ENCODE measurements at places on chromosomes 5 and 9.

- no peak for DNase-seq
Measured at GRCh38 chr5:161064297-161064696, 212.3 kb upstream of the ATP10B start.

- DNase-seq, result no peak
Measured at GRCh38 chr5:159667286-159667685, 249.0 kb upstream of the ADRA1B start.

DNA sequence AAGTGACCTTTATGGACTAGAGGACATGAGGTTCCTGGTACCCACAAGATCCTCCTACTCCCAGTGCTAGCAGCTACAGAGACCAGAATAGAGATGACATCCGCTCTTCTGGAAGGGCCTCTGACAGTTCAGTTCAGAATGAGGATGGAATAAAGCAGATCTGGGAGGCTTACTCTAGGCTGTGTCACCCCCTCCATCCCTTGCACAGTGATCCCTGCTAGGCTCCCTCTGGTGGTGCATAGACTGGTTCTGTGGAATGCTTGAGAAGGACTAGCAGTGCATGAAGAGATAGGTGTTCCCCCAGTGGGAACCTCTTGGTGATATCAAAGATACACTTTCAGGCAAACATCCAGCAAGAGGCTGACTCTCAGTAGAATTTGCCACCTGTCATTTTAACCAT lies 83.0 kb downstream of the NPR3 start:
- no peak for DNase-seq

GRCh38 chr5:38473008-38473407 lies 83.4 kb downstream of the LIFR start:
- no peak for DNase-seq

DNA sequence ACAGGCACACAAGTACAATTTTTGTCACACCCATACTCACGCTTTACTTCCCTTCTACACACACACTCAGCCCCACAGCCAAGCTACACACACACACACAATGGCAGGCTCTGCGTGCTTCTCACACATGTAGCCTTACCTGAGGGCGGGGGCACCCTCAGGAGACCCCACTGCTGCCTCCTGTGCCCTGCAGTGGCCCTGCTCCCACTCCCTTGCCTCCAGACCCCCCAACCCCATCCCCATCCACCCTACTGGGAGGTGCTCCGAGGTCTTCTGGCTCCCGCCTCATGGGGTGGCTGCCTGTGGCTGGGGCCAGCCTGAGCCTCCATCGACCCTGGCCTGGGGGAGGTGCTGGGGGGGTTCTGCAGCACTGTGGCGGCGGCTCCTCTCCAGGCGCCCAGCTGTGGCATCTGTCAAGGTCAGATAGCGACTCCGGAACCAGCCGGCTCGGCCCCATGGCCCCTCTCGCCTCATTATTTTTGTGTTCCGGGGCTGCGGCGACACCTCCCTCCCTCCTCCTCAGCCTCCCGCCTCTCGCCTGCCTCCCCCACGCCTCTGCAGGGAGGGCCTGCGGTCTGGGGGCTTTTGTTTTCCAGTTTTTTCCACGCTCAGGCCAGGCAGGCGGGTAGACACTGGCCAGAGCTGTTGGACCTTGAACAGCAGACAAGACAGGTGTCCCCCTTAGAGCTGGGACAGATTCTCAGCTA lies 21.7 kb downstream of the CXXC5 start:
- DNase-seq, result no peak

DNA sequence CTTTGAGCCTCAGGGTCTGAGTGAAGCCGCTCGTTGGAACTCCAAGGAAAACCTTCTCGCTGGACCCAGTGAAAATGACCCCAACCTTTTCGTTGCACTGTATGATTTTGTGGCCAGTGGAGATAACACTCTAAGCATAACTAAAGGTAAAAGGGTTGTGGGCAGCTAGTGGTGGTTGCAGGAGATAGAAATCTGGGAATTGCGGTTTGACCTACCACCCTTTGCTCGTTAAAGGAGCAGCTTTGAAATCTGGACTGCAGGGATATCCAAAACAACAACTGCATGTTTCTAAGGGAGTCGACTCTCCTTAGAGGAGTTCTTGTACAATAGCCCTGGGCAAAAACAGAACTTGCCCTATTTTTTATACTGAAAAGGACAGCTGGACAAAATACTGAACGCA lies 19.0 kb downstream of the ABL1 start:
- DNase-seq, result no peak

DNA sequence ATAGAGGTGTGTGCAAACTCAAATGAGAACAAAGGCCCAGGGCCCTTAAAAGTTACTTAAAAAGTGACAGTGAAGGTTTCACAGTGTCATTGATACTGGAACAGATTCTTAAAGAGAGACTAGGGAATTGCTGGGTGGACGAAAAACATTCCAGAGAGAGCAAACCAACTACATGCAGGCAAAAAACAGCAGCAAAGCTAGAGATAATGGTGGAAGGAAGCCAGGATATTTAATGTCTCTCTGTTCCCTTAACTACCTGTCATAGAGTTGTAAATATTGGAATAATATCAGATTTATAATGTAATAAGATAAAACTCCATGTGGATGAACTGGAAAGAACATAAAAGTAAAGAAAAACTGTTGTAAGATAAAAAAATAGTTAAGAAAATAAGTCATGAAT lies 508.6 kb downstream of the TAF11L14 start:
- no peak for DNase-seq

- no peak for DNase-seq
Measured at GRCh38 chr9:6757132-6757455, 679 bp upstream of the KDM4C start.

- DNase-seq, result no peak
Measured at GRCh38 chr9:92496396-92497176, 14.3 kb upstream of the ASPN start.

DNA sequence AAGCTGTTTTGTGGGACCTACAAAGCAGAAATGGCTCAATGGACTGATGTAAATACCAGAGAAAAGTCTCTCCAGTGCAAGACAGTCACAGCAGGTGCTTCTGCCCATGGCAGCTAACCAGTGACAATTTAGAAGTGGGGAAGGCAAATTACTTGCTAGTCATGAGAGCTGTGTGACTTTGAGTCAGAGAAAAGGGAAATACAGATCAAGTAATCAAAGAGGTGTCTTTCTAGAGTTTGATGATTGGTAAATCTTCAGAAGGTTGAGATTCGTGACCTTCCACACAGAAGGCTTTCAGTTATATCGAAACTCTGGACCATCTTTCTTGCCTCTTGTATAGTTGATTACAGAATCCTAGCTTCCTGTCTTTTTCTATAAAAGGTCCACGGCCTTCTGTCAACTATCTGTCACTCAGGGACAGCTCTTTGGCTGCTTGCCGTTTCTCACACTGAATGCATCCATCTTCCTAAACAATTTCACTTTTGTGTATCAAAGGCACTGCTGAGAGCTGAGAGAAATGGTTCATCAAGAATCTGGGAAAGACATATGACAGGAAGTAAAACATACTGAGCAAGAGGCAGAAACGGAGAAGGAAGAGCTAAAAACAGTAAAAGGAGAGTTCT lies 993.9 kb upstream of the ACO1 start:
- no peak for DNase-seq

DNA sequence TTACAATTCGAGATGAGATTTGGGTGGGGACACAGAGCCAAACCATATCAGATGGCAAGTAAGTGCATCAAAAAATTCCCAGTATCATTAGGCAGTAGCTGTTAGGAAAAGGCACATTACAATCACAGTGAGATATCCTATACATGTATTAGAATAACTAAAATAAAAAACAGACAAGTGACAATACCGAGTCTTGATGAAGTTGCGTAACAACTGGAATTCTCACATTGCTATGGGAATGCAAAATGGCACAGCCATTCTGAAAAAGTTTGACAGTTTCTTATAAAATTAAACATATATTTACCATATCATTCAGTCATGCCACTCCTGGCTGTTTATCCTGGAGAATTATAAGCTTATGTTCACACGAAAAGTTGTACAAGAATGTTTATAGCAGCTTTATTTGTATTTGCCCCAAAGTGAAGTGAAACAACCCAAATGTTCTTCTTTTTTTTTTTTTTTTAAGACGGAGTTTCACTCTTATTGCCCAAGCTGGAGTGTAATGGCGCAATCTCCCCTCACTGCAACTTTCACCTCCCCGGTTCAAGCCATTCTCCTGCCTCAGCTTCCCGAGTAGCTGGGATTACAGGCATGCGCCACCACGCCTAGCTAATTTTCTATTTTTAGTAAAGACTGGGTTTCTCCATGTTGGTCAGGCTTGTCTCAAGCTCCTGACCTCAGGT lies 93.1 kb upstream of the TLE1 start:
- no peak for DNase-seq

DNA sequence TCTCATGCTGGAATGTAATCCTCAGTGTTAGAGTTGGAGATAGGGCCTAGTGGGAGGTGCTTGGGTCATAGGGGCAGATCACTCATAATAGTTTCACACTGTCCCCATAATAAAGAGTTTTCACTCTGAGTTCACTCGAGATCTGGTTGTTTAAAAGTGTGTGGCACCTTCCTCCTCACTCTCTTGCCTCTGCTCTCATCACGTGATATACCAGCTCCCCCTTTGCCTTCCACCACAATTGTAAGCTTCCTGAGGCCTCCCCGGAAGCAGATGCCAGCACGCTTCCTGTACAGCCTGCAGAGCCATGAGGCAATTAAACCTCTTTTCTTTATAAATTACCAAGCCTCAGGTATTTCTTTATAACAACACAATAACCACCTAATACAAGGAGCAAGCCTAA lies 3.8 kb upstream of the KLHL3 start:
- no peak for DNase-seq

GRCh38 chr5:43412156-43412555 lies at the start of gene CCL28:
Gene CCL28 (minus strand): TSS chr5:43412391. CDS start chr5:43412316, 75 bp downstream.
- no peak for DNase-seq

DNA sequence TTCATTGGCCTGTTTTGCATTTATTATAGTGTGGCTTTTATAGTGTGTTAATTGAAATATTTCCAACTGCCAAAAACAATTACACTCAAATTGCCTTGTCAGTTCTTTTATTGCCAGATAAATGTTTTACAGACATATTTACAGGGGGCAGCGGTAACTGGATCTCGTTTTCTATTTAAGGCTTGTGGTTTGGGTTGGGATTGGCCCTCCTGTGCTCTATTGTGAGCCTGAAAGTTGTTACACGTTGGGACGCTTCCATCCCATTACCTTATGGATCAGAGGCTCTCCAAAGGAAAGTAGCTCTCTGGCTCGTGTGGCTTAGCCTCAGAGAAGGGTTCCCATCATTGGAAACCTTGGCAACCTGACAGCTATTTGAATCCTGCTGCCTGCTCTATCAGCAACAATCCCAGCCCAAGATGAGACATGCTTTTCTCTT lies 20.8 kb downstream of the DNAI1 start:
- DNase-seq, result no peak

DNA sequence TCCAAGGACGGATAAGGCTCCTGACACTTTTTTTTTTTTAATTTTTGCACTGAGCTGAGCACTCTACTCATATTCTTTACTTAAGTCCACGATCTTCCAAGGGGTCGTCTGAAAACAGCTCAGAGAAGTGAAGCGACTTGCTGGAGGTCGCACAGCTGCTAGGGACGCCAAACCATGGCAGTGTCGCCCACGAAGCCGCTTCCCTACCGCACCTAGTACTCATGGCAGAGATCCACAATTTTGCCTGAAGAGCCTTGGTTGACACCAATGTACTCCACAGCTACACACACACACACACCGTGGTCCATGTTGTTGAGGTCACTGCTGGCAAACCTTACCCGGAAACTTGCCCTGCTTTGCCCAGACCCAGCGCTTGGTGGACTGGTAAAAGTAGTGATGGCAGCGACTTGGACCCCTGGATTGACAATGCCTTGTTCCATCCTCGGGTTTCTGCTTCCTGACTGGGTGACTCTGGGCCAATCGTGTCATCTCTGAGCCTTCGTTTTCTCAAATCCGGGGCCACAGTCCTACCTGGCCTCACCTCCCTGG lies 521 bp upstream of the SLIT3 start:
- DNase-seq, result no peak

DNA sequence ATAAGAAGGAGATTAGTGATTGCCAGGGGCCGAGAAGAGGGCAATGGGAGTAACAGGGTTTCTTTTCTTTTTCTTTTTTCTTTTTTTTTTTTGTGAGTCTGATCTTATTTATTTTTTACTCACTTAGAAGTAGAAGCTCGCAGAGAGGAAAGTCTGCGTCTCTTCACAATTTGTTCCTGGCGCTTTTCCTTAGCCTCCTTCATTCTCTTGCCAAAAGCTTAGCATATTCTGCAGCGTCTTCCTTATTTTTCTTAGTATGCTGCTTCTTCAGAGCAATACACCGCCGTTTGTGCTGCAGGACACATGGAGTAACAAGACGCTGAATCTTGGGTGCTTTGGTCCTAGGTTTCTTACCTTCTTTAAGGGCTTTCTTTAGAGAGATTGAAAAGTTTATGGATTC lies 30.3 kb upstream of the DENND4C start:
- DNase-seq, result no peak

- no peak for DNase-seq
Measured at GRCh38 chr5:96076451-96076850, 114.8 kb upstream of the ELL2 start.

- no peak for DNase-seq
Measured at GRCh38 chr5:14185326-14186058, 42.4 kb downstream of the TRIO start.

GRCh38 chr9:116959809-116960208 lies 272.7 kb downstream of the TRIM32 start:
- DNase-seq, result no peak

DNA sequence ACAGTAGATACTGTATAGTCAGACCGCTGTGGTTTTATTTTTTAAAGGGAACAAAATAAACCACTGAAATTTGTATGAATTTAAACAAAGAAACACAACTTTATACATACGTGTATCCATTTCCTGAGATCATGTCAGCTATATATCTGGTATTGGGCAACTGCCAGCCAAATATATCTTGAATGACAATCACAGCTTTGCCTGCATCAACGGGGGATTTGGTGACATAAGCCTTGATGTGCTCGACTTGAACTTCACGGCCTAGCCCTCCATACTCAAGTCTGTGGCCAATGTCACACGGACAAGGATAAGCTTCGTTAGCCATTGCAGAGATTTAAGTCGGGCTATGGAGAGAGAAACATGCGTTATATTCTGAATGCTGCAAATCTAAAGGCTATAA lies 17.3 kb downstream of the CMBL start:
- no peak for DNase-seq

DNA sequence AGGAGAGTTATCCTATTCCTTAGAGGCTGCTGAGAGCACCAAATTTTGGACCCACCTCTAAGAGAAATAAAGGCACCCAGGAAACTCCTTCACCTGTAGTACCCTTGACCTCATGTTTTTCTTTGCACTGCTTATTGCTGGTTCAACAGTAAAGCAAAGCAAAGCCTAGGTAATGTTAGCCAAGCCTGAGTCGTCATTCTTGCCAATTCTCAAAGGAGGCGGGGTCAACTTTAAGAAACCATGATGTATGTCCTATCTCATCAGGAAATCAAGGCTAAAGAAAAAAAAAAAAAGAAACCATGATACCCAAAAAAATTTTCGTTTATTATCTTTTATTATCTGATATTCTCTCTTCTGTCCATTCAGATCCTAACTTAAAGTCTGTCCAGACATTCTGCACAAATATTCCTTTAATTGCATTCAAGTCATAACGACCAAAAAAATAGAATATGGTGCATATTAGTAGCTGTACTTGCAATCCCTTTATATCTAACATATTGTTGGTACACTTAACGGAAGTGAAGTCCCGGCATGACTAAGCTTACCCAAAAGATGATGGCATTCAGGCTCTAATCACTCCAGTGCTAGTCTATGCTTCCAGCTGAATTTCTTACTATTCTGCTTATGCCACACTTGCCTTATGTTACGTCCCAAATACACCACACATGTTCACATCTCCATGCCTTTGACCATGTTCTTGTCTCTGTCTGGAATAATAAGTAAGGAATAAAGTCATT lies 1.8 kb downstream of the AUH start:
- no peak for DNase-seq

Measured in activated T-helper 9 cell treated with anti-CD3 and anti-CD28 coated beads, Interleukin-2, amount 50 U/mL, for 16 hours (primary cell).